ENCODE measurements at places on chromosomes 1 and 21.
A peak's percentile ranks its signal among the peaks of the same experiment; 100 is the strongest.

DNA sequence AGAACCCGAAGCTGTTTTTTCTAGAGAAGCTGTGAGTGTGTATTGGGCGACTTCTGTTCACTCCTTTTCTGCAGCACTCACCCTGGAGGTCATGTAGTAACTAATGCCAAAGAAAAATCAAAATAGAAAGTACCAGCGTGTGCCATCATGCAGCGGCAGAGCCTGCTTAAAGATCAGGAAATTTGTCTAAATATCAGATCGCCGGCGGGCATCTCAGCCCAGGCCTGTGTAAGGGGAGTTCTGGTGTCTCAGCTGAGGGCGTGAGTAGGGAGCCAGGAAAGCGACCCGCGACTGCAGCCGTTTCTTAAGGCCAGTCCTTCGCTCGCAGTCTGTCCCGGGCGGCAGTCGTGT lies 768 bp downstream of the EDARADD start:
- DNase-seq = no peak

DNA sequence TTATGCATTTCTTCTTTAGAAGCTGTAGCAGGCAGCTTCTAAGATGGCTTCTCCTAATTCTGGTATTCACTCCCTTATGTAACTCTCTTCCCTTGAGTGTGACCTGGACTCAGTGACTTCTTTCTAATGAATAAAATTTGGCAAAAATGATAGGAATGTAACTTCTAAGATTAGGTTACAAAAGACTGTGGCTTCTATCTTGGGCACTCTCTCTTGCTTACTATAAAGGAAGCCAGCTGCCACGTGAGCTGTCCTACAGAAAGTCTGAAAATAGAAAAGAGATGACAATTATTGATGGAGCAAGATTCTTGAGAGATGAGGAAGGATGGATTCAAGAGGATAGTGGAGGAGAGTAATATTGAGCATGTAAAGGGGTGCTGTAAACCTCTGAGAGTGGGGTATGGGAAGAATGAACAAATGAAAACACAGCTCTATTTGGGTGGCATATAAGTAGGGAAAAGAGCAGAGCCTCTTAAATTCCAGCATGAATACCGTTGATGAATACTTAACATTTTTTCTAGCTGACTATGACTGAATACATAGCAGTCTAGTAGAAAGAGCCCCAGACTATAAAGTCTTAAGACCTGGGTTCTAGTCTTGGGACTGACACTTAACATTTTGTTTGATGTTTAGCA lies 5.5 kb downstream of the TSEN15 start:
- DNase-seq = no peak

DNA sequence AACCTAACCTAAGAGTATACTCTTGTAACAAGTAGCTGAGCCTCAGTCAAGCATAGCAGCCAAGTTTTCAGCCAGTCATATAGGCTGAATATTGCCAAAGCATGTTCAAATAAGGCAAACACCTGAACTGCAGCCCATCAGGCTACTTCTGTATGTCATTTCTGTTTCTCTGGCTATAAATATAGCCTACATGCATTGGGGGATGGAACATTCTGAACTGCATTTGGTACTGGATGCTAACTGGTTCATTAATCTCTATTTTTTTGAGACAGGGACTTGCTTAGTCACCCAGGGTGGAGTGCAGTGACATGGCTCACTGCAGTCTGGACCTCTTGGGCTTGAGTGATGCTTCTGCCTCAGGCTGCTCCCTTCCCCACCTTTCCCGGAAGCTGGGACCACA lies 37.3 kb downstream of the MAST2 start:
- DNase-seq = no peak

DNA sequence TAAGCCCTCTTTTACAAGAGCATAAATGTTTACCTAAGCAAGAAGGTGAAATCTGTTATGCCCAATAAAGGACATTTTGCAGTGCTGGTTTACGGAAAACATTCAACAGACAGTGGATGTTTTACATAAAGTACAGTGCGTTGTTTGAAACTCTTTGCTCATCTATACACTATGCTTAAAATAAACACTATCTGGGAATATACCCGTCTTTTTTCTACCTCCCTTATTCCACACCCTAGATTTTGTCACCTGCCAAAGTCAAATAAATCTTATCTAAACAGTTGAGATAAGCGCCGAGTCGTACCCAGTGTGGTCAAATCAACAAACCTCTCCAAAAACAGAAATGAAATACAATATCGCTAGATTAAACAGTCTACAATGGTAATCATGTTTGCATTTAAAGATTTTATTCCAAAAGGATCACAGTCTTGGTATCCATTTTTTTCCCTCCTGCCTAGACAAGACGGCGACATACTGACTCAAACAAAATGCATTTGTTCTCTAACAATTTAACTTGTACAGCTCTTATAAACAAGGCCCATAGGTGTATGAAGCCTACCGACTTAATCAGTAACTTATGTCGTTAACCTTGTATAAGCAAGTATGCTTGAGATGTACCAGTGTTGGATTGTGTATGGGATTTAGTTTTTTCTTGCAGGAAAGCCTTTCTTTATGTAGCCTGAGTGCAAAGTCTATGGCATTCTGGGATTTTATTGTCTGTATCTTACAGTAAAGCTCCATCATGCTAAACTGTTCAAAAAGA lies 189.1 kb downstream of the FMN2 start:
- DNase-seq = no peak

DNA sequence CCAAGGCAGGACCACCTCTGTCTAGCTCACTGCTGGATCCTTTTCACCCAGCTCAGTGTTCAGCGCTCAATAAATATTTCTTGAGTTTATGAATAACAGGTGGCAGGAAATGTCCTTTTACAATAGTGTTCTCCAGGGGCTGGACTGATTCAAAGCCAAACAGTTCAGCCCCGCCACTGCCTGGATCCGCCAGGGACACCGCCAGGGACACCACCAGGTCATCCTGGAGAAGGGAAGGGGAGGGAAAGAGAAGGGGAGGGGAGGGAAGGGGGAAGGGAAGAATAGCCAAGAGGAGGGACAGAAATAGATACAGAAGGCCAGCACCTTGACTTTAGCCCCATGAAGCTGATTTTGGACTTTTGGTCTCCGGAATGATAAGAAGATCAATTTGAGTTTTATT lies 255.6 kb downstream of the GRIK3 start:
- DNase-seq = no peak

DNA sequence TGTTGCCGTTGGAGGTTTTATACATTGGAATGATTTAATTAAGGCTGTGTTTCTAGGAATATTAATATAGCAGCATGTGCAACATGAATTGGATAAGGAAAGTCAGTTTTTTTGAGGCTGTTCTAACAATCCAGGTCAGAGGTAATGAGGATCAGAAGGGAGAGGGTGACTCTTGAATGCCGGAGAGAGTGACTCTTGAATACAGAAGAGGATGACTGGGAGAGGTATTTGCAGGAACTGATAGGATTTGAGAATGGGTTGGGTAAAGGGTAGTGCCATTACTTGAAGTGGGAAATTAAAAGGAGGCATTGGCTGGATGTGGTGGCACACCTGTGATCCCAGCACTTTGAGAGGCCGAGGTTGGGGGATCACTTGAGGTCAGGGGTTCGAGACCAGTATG lies 55.6 kb upstream of the MACF1 start:
- no peak for DNase-seq

GRCh38 chr1:3907031-3907534 lies 7.0 kb upstream of the C1orf174 start:
- DNase-seq = no peak

DNA sequence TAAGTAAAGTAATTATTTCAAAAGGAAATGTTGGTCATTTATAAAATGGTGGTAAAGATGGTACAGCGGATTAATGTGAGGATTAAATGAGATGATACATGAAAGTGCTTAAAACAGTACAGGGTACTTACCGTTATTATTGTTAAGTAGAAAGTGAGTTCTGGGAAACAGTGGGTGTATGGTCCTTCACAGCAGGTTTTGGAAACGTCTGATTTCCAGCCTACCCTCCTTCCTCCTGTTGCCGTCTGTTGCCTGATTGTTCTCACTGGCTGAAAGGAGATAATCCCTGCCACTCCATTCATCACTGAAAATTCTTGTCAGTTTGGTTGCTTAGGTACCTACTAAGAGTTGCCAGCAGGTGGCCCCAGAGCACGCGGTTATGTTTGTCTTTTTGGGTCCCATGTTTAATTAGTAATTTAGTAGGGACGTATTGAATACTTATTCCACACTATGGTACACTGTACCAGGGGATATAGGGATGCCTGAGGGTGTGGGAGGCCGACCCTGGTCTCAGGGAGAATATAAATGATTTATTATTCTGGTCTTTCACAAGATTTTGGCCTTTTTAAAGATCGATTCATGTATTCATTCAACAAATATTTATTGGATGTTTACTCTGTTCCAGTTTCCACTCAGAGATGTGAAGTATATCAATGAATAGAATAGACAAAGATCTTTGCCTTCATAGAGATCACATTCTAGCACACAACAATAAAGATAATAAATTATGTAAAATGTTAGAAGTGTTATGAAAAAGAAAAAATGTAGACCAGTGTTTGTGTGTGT lies 30.8 kb upstream of the RPTN start:
- DNase-seq = peak; percentile 39

- no peak for DNase-seq
Observed at GRCh38 chr1:216387782-216388181, 35.5 kb downstream of the USH2A start.

GRCh38 chr1:24929398-24930259 lies 447 bp downstream of the RUNX3 start:
- DNase-seq = no peak

DNA sequence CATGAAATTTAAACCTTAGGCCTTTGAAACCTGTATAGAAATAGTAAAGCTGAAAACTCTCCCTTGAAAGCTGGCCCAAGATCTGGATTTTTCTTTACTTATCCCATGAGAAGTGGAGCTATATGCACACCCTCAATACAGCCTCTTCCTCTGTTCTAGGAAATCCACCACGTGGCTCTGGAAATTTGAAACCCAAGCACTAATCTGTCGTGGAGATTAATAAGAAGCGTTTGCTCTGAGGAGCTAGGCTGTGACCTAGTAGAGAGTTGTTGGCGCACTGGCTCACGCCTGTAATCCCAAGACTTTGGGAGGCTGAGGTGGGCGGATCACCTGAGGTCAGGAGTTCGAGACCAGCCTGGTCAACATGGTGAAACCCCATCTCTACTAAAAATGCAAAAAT lies 291.3 kb upstream of the PLXNA2 start:
- no peak for DNase-seq

DNA sequence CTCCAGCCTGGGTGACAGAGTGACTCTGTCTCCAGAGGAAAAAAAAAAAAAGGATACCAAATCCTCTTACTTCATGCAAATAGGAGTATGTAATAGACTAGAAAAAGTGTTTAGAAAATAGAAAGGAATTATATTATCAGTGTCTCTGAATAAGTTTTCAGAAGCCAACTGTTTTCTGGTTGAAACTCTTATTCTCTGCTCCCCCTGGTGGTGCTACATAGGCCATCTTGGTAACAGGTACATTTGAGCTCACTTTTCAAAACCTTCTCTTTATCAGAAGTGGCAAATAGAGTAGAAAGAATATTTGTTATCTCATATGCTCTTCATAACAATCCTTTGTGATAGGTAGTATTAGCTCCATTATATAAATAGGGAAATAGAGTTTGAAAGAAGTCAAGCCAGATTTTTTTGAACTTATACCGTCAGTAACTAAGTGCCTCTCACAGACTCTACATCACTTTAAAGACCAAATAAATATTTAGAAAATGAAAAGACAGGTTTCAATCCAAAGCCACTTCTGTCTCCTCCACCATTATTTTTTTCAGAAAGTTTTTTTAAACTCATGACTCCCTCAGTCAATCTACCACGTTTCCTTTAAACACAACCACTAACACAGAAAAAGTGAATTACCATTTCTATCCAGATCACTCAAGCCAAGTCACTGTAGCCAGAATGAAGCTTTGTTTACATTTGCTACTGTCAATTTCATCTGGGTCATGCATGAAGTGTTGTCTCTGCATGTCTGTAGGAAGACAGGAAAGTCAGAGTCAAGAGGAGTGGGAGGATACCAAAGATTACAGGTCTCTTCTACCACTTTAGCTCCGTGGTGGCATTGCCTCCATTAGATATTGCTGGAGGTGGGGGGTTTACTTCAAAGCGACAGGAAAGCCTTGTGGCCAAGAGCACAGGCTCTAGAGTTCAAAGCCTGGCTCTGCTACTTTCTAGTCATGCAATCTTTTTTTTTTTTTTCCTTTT lies 45.6 kb downstream of the IL23R start:
- DNase-seq = no peak

- DNase-seq = no peak
Observed at GRCh38 chr1:30929135-30929889, 20.8 kb upstream of the SDC3 start.

DNA sequence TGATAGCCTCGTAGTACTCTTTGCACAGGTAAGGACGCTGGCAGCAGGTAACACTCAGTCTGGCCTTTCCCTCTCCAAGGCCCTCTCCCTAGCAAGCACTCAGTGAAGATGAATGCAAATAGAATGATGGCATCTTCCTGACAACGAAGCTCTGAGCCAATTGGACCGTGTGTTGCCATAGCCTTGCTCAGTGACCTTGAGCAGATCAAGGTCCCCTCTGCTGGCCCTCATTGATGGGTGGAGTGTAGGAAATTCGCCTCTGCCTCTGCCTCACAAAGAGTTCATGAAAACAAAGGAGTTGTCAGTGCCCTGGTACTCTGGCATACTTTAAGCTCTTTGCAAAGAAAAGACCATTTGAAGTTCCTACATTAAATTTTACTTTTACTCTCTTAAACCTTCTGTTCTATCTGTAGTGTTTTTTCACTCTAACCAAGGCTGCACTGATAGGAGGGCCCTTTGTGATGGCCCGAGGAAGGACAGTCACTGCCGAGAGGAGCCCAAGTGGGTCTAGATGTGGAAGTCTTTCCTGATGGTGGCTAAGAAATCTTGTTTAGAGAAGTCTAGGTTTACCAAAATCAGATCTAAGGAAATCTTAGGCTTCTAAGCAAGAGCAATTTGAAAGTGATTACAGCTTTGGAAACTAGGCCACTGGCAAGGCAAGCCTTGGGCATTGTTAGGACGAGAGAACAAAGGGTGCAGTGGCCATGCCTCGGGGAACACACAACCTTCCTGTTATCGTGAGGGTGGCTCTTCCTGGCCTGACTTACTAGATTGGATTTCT lies 38.2 kb downstream of the SMYD2 start:
- DNase-seq = no peak

- no peak for DNase-seq
Observed at GRCh38 chr1:232810856-232811255, 5.6 kb downstream of the MAP10 start.

DNA sequence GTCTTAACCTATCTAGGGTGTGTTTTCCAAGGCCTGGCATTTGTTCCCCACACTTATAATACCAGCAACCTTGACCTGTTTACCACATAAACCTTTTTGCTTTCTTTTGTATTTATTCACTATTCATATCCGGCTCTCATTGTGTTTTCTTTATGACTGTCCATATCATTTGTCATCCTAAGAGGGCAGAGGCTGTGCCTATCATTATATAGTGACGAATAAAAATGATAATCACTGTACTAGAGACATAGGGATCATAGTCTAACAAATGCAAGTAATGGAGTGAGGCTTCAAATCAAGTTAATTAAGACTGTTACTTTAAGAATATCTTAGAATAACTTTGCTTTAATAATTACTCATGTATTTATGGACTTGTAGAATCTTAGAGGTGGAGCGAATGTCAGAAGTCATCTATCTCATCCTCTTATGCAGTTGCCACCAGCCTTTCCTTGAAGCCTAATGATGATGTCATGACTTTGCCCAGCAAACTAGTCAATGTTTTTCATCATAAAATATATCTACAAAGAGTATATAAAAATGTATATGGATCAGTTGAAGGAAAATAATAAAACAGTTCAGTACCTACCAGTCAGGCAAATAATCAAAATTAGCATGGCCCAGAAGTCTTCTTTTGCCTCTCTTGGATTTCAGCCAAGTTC lies 4.7 kb upstream of the ETV3 start:
- DNase-seq = no peak

- no peak for DNase-seq
Observed at GRCh38 chr1:218851586-218851985, 322.1 kb upstream of the LYPLAL1 start.

- DNase-seq = no peak
Observed at GRCh38 chr1:205306929-205307566, 14.5 kb downstream of the NUAK2 start.
